ENCODE measurements at places on chromosomes 6 and 20. TPM values are rescaled to one million over a fixed set of nuclear protein-coding genes. Genes with fewer than 3 reads are reported as not detected.

DNA sequence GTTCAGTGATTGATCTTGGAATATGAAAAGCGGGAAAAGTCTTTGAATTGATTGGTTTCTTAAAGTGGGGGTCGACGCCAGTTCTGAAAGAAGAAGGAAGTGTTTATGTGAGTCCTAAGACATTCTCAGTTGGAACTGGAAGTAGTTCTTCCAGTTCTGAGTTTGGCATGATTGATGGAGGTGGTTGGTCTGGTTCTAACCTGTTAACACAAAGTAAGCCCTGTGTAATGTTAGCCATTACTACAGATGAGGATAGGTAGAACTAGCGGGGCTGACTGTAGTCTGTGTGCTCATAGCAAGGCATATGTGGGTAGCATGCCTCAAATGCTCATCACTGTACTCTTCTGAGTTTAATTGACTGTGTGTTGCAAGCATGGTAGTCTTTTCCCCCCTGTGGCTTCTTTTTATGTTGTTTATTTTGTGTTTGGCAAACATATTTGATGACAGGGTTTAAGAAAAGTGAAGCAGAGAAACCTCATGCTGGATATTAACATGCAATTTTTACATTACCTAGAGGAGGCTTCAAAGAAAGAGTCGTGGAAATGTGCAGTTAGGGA, 24.9 kb downstream of the CITED2 start:
- DNase-seq, result no peak

- no peak for DNase-seq
These were observed 60.6 kb upstream of the IL20RA start for GRCh38 chr6:137105375-137105774.

- DNase-seq, result no peak
These were observed 8.4 kb downstream of the OR2H2 start for GRCh38 chr6:29593199-29593855.

DNA sequence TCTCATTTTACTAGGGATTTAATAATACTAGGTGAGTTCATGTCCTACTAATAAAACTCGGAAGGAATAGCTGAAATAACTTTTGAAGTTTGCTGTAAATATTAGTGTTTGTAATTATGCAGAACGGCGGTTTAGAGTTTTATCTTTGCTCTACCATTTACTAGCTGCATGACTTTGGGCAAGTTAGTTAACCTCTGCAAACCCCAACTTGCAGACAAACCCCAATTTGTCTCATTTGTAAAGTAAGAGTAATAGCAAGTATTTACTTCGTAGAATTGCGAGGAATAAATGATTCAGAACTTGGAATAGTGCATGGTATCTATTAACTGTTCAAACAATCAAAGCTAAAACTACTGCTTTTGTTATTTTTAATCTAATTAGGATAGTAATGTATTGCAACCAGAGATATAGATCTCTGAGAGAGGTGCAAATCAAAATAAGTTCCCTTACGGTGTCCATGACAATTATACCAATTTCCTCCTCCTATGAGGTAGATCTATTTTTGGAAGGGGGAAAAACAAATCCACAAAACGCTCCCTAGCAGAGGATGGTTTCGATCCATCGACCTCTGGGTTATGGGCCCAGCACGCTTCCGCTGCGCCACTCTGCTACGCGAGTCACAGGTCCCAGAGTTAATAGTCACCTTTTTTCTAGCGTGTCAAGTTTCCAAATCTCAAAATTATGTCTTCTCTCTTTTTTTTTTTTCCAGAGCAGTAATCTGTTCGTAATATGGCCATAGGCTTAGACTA, 35.1 kb upstream of the BTN3A2 start:
- DNase-seq, result no peak

- DNase-seq, result no peak
These were observed 89.8 kb upstream of the MAP3K7 start for GRCh38 chr6:90676516-90677300.

Gene SEL1L2
- polyA plus RNA-seq, result 0.80 TPM

All from psoas muscle (tissue), 8 donors.